Stimulated activated CD4-positive, alpha-beta T cell treated with anti-CD3 and anti-CD28 coated beads, Interleukin-4, amount 100 ng/mL, for 48 hours (primary cell): ENCODE measurements at places on chromosomes 13 and 19.

- DNase-seq, result no peak
Observed at GRCh38 chr13:49218493-49219051, 1.6 kb upstream of the MLNR start.

GRCh38 chr19:8469613-8470368, 25.0 kb downstream of the HNRNPM start:
- DNase-seq, result no peak

DNA sequence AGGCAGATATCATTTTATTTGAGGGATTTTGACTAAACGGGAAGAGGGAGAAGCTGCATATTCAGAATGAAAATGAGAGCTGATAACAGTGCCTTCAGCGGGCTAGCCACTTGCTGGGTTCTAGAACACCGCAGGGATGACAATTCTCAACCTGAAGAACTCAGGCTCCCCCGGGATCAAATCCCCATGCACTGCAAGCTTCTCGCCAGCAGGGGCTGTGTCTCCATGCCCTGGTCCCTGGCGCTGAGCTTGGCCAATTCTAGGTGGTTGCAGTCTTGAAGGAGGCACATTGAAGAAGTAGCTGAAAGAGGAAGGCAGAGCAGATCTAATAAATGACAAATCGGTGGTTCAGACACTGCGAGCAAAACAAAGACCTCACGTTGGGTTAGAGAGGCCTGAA, 128.7 kb downstream of the UQCRFS1 start:
- DNase-seq, result no peak

GRCh38 chr13:35238274-35238673, 238.2 kb downstream of the MAB21L1 start:
- DNase-seq, result no peak

GRCh38 chr13:75025956-75026355, 456.0 kb downstream of the TBC1D4 start:
- DNase-seq, result no peak
